Activated T-helper 1 cell treated with anti-CD3 and anti-CD28 coated beads, Interleukin-2, amount 50 U/mL, for 16 hours (primary cell): ENCODE measurements at places on chromosomes 5 and 9.
A peak's percentile ranks its signal among the peaks of the same experiment; 100 is the strongest.

DNA sequence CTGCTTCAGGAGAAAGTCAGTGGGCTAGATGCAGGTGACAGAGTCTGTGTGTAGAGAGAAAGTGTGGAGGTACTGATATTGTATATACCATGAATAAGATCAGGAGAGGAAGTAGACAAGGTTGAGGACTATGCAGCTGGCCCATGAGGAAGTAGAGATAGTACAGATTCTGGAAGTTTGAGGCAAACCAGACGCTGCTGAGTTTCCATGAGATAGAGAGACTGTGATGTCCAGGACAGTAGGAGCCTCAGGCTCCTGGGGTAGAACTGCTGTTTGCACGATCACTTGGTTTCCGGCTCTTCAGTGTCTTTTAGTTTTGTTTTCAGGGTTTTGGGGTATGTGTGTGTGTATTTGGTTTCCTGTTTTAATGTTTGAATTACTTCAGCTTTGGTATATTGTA, 13.6 kb downstream of the OTULINL start:
- DNase-seq, result no peak

DNA sequence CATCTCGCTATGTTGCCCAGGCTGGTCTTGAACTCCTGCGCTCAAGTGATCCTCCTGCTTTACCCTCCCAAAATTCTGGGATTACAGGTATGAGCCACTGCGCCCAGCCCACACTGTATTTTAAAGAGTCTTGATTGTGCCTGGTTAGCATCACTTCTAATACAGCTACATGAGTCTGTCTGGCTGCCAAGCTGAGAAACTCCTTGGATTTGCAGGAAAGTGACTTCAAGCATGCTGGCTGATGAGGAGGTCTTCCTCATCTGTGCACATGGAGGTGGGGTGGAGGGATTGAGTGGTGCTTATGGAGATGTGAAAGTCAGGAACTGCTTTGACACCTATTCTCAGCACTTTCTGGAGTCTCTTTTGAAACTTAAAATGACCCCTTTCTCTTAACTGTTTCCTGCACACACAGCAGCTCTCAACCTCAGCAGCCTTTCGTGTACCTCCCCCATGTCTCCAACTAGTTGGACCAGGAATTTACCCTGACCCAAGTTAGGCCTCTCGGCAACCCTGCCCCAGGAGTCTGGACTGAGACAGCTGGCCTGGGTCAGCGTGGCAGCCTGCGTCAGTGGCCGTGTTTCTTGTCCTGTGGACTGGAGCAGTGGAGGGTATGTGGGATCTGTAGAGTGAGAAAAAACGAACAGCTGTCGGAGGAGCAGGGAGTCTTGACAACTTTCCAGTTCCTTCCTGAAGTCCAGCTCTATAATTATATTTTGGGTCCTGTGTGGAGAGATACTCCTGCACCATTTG, 72.5 kb downstream of the ACER2 start:
- no peak for DNase-seq

- DNase-seq, result no peak
These were observed 46.5 kb downstream of the SLC6A7 start for GRCh38 chr5:150236313-150236712.

GRCh38 chr5:675871-676698, 17.1 kb downstream of the TPPP start:
- no peak for DNase-seq

DNA sequence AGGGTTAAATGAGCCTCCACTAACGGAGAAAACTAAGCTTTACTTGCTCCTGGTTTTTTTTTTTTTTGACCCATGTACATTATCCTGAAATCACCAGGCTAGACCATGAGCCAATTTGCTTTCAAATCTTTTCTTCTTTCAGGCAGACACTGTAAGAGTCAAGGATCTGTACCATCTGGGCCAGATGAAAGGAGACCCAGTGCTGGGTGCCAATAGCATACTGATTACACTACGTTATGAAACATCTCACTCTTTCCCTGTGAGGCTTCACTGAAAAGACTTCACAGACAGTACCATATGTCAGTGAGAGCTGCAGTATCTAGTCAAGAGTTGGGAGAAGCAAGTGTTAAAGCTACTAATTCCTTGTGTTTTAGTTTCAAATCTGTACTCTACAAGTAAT, 161.2 kb upstream of the PTPRD start:
- DNase-seq, result no peak

- DNase-seq, result peak; percentile 71
These were observed 43.1 kb downstream of the POLR1E start for GRCh38 chr9:37528652-37529471.

GRCh38 chr9:132538071-132538470, 44.3 kb upstream of the BARHL1 start:
- no peak for DNase-seq

DNA sequence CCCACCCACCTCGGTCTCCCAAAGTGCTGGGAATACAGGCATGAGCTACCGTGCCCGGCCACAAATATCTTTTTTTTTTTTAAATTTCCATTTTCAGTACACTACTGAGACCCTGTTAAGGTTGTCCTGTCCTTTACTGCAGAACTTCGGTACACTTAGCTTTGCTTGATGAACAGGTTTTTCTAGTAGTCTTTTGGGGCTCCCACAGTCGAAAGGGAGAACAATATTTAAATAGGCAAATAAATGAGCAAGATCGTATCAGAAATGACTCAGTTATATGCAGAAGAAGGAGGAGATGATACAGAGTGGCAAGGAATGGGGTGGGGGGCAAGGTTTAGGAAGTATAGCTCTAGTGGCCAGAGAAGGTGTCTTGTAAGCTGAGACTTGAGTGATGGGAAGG, 52.7 kb downstream of the MSX2 start:
- DNase-seq, result no peak

DNA sequence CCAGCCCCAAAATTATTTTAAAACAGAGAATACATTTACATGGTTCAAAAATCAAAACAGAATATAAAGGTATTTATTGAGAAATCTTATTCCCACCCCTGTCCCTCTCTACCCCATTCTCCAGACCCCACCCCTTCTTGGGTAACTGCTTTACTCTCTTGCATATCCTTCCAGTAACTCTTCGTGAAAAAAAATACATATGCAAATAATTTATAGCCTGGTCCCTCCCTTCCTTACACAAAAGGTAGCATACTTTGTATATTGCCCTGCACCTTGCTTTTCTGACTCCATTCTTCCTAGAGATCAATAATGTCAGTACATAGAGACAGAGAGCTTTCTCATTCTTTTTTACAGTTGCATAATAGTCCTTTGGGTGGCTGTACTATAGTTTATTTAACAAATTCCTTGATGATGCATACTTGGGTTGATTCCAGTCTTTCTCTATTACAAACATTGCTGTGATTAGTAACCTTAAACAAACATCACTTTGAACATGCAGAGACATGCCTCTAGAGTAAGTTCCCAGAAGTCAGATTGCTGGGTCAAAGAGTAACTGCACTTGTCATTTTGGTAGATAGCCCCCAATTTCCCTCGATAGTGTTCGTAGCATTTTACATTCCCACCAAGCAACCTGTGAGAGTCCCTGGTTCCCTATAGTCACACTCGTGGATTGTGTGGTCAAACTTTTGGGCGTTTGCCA, 47.9 kb downstream of the STOM start:
- no peak for DNase-seq

- no peak for DNase-seq
These were observed 28.1 kb upstream of the INSYN2B start for GRCh38 chr5:170008376-170008775.

- DNase-seq, result no peak
These were observed 1.6 kb downstream of the ARSI start for GRCh38 chr5:150301170-150301505.

GRCh38 chr9:134496413-134497282, 145.0 kb upstream of the COL5A1 start:
- DNase-seq, result no peak

- DNase-seq, result no peak
These were observed 685 bp upstream of the NIPSNAP3A start for GRCh38 chr9:104746798-104747197.

DNA sequence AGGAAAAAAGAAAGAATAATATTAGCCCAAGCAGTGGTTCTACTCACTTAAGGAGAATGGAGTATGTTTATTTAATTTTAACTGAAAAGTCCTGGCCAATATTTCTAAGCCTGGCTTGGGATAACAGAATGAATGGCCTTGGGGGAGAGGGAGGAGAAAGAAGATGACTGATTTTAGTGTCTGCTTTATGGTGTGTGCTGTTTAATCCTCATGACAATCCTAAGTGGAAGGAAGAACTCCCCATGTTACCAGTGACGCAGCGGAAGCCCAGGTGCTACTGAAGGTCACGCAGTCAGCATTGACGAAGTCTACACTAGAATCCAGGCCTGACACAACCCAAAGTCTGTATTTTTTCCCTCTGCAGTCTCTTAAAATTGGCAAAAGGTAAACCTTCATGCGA, 50.5 kb downstream of the PALM2AKAP2 start:
- no peak for DNase-seq

- DNase-seq, result no peak
These were observed 174.0 kb downstream of the PALM2AKAP2 start for GRCh38 chr9:109953813-109954497.
